ENCODE measurements at places on chromosomes 3 and 15.
A peak's percentile ranks its signal among the peaks of the same experiment; 100 is the strongest.

GRCh38 chr3:49650637-49651036, 23.5 kb upstream of the APEH start:
- DNase-seq, result no peak

- no peak for DNase-seq
These were observed 310.7 kb downstream of the RORA start for GRCh38 chr15:60918234-60918959.

- no peak for DNase-seq
These were observed 227.2 kb upstream of the TP63 start for GRCh38 chr3:189404024-189404423.

DNA sequence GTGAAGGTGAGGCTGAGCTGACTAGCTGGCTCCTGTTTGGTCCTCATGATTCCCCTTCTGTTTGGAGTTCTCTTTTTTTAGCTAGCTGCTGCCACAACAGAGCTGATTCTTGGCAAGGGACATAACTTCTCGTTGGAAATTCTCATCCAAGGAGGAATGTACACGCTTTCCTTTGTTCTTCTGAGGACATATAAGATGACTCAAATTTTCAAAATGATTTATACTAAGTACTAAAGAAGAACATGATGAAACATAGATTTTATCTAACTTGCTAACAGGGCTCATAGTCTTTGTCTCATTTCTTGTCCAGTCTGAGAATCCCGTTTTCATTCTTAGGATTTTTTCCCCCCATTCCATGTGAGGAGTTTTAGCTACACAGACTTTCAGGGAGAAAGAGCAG, 2.9 kb upstream of the TFG start:
- DNase-seq, result no peak

DNA sequence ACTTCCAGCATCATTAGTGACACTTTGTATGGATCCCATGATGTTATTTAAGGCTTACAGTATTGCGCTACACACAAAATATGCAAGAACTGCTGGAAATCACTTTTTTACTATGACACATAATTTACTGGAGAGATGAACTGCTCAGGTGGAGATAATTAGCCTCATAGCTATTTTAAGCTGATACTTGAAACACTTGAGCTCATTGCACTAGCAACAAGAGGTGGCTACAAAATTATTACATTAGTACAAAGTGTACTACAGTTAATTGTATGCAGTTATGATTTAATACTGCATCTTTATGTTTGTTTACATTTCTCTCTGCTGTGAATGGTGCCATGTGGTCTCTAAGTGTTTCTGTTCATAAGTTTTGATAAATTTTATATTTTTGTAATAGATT, 6.5 kb upstream of the LZTFL1 start:
- no peak for DNase-seq

GRCh38 chr3:47635536-47635935, 56.9 kb upstream of the CSPG5 start:
- no peak for DNase-seq

- DNase-seq, result no peak
These were observed 132.1 kb upstream of the TMC3 start for GRCh38 chr15:81506071-81506470.

DNA sequence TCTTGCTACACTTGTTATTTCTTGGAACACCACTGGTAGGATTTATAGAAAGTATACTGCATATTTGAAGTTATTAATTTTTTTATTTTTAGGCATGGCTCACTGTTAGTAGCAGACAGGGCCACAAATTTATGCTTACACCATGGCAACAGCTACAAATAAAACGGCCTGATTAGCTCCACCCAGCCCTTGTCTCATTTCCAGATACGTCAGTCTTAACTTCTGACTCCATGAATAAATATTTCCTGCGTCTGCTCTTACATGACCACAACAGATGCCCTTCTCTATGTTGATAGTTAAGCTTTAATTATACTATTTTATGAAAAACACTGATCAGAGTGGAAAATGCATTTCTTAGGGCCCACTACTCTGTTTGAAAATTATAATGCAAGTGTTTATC, 62.3 kb upstream of the CPOX start:
- no peak for DNase-seq

- DNase-seq, result no peak
These were observed 103.8 kb downstream of the WDR76 start for GRCh38 chr15:43930556-43930955.

GRCh38 chr15:57003418-57003817, 85.0 kb downstream of the TCF12 start:
- DNase-seq, result no peak

- no peak for DNase-seq
These were observed 257.4 kb downstream of the CGGBP1 start for GRCh38 chr3:87801409-87801808.

GRCh38 chr3:64220161-64220914, 4.9 kb downstream of the PRICKLE2 start:
- DNase-seq, result no peak

DNA sequence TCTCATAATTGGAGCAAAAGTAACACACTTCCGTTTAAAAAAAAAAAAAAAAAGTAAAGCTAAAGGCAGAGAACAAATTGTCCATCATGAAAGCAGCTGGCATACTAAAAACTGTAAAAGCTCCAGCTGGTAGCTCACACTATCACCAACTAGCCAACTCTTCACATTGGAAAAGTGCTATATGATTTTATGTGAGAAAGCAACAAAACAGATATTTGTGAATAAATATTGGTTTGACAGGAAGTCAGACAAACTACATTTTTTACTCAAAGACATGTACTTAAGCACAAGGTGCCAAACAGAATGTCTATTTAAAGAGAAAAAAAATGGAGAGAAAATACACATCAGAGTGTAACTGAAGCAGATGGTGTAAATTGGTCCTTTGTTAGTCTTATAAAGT, 231.2 kb upstream of the CADM2 start:
- no peak for DNase-seq

GRCh38 chr3:123651449-123652341, 66.8 kb upstream of the HACD2 start:
- DNase-seq, result no peak

GRCh38 chr15:89647191-89647851, 7.9 kb downstream of the KIF7 start:
- peak; percentile 41 for DNase-seq

- no peak for DNase-seq
These were observed 5.6 kb downstream of the PRTG start for GRCh38 chr15:55737373-55737772.

DNA sequence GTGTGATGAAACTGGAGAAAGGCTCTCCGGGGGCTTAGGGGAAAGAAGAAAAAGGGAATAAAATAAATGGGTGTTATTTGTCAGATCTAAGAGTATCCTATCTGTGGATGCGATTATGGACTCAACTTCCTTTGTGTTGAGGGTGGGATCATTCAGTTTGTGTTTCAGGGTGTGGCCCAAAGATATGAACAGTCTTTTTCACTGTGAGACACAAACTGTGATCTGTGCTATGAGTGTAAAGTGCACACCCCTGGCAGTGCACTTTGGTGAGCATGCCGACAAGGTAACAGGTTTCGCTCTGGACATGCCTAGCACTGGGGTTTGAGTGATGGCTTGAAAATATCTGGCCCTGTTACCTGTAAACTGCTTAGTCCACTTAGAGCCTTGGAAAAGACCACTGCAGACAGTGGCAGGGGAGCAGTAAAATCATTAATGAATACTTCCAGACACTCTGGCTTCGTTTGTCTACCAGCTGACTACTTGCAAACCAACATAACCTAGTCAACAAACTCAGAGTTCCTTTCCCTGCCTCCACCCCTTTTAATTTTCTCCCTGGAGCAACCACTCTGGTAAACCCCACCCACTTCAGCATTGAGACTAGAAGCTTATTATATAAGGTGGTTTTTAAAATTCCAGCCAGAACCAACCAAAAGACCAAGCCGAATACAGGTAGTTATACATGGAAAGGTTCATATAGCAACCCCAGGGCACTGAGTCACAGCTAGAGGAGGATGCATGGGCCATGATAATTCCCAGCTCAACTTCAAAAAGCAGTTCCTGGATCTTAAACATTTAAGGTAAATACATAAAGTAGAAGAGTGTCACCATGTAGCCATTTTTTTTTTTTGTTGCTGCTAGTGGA, 55.1 kb downstream of the TAMM41 start:
- no peak for DNase-seq

- DNase-seq, result no peak
These were observed 641.2 kb upstream of the ARRDC4 start for GRCh38 chr15:97319291-97319690.

GRCh38 chr15:37002041-37002672, 98.2 kb downstream of the MEIS2 start:
- DNase-seq, result no peak

GRCh38 chr3:69091389-69092029, 6.8 kb downstream of the ARL6IP5 start:
- DNase-seq, result no peak

GRCh38 chr3:69451594-69451993, 65.7 kb upstream of the FRMD4B start:
- DNase-seq, result no peak

- DNase-seq, result no peak
These were observed 15.0 kb downstream of the PTH1R start for GRCh38 chr3:46892285-46893145.

GRCh38 chr3:187062526-187063177, 76.6 kb downstream of the RPL39L start:
- DNase-seq, result no peak

DNA sequence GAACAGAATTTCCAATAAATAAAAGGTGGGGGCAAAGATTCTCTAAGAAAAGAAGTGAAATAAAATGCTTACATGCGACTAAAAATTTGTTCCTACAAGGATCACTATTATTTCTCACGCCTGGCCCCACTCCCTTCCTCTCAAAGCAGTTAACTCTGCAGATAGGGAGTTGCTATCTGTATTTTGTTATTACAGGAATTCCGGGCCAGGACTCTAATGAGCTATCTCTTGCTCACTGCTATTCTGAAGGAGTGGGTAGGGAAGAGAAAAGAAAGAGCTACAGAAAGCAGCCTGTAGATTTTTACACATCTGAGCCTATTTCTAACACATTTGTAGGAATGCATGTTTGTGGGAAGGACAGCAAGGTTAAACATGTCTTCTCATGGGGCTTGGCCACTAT, 140.4 kb downstream of the PCCB start:
- DNase-seq, result no peak

- DNase-seq, result no peak
These were observed 152.4 kb downstream of the RORA start for GRCh38 chr15:61076598-61077170.

DNA sequence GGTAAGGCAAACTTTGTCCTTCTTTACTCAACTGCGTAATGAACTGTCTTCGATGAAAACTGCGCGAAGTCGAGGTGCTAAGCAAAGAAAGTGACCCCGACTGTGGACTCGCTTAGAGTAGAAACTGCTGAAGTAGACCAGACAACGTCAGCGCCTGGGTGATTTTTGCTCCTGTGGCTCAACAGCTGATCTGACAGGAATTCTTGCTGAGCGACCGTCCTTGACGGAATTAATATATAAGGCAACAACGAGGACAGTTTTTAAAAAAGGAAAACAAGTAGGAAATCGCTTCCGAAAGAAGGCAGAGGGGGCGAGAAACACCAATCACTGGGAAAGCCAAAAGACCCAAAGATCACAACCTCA, 541 bp downstream of the RPS27L start:
- no peak for DNase-seq

DNA sequence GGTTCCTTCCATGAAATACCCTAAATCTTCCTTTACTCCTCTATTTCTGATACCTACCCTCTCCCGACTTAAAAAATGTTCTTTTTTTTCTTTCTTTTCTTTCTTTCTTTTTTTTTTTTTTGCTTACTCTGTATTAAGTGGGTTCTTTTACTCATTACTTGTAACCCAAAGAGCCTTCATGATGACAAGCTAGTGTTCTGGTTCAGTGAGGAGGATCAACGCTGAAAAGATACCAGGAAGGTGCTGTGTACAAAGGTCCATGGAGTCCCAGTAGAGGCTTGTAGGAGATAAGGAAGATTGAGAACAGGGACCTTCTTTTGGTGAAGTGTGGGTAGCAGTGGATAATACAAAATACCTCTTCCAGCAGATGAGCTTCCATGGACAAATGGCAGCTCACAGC, 63.8 kb upstream of the SLC2A2 start:
- no peak for DNase-seq

- no peak for DNase-seq
These were observed 65.1 kb downstream of the GAP43 start for GRCh38 chr3:115688418-115688817.

DNA sequence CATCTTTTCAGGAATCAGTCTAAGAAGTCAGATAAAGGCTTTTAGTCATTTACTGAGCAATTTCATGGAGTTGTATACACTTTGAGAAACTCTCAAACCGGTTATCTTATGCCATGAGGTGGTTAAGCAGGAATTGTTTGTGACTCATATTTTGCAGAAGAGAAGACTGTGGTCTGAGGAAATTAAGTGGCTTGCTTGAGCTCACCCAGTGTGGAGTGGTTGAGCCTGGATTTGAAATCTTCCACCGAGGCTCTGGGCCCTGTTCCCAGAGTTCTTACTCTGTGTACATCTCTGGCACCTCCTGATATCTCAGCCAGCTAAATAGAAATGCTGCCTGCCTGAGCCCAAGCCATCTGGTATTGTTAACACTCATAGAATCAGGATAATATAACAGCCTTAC, 37.8 kb upstream of the BCL6 start:
- no peak for DNase-seq

DNA sequence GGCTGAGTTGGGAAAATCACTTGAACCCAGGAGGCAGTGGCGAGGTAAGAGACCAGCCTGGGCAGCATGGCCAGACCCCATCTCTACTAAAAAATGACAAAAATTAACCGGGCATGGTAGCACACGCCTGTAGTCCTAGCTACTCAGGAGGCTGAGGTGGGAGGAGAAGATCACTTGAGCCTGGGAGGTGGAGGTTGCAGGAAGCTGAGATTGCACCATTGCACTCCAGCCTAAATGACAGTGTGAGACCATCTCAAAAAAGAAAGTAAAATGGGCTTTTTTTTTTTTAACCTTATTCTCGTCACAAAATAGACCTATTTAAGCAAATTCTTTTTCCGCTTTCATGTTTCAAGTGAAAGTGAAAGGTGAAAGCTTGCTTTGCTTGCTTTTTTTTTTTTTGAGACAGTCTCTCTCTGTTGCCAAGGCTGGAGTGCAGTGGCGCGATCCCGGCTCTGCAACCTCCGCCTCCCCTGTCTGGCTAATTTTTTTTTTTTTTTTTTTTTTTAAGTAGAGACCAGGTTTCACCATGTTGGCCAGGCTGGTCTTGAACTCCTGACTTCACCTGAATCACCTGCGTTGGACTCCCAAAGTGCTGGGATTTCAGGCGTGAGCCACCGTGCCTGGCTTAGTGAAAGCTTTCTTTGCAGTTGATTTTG, 3.6 kb downstream of the PDIA3 start:
- no peak for DNase-seq

- no peak for DNase-seq
These were observed 23.1 kb upstream of the TRIM71 start for GRCh38 chr3:32794487-32795308.

GRCh38 chr15:42009022-42009421, 11.8 kb downstream of the PLA2G4E start:
- no peak for DNase-seq

All from stimulated activated CD8-positive, alpha-beta memory T cell treated with anti-CD3 and anti-CD28 coated beads, Interleukin-7, amount 100 ng/mL, for 1 hour (primary cell).